ENCODE measurements at places on chromosomes 2 and 18.

DNA sequence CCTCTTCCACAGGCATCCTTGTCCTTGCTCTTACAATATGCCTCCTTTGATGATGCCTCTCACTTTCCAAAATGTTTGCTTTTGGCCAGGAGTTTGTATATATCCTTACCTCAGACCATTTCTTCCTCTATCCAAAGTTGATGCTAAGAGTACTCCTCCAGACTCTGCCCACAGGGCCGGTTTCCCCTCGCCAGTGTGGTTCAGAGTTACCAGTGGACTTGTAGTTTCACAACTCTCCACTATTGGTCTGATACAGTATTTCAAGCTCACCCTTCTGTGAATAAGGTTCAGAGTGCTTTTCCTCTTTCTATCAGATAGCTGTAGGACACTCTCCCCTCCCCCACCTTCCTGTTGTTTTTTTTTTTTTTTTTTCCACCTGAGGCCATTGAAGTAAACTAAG is 42.2 kb upstream of the LINC00305 start:
- DNase-seq = no peak

GRCh38 chr18:31402026-31402373 is 25.4 kb downstream of the DSG4 start:
- no peak for DNase-seq

DNA sequence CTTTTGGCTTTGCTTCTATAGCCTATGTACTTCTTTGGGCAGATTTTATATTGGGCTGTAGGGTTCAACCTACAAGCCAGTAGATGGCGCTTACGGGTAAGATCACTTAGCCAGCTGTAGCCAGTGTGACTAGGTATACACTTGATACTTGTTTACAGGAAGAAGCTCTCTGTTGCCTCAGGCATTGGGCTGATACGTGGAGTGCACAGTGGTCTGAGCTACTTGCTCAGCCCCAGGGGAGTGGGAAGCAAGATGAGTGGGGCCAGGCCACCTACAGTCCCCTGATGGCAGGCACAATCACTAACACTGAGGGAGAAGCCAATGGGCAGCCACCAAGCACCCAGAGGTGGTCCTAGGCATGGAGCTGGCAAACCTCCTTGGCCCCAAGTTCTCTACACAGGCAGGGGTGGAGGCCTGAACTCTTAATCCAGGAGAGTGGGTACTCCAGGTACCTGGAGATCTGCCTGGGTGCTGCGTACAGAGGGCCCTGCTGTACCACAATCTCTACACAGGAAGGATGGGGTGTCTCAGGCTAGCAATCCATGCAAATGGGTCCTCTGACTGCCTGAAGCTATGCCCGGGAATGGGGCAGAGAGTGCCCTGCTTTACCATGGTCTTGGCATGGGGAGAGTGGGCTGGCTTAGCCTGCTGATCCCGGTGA is 122.2 kb downstream of the NCOA1 start:
- peak; percentile 54 for DNase-seq

GRCh38 chr2:171154348-171154747 is 6.3 kb downstream of the TLK1 start:
- peak; percentile 48 for DNase-seq

DNA sequence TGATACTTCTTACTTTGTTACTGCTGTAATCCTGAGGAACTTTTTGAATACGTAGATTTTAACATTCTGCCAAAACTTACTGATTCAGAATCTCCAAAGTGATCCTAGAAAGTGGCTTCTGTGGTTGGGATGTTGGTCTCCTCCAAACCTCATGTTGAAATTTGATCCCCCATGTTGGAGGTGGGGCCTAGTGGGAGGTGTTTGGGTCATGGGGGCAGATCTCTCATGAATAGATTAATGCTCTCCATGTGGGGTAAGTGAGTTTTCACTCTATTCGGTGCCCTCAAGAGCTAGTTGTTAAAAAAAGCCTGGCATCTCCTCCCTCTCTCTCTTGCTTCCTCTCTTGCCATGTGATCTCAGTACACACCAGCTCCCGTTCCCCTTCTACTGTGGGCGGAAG is 329.9 kb downstream of the HRH4 start:
- no peak for DNase-seq

DNA sequence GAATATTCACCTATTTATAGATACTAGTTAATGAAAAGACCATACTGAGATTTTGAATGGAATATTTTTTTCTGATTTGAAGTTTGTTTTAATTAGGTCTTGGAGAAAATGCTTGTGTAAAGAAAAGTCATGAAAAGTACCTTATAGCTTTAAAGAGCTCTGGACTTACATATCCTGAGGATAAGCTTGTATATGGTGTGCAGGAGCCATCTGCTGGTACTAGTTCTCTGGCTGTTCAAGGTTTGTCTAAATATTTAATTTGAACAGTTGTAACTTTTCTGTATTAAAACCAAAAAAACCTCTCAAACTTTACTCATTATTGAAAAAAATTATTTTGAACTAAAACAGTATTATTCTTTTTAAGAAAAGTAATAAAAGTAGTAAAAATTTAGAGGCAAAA is 50.1 kb downstream of the UBR3 start:
- DNase-seq = peak; percentile 15

GRCh38 chr2:45852450-45853150 is 201.1 kb downstream of the PRKCE start:
- DNase-seq = no peak

GRCh38 chr18:44880170-44880569 is 199.5 kb downstream of the SETBP1 start:
- DNase-seq = no peak

- no peak for DNase-seq
Observed at GRCh38 chr18:68494802-68495581, 219.9 kb downstream of the TMX3 start.

- DNase-seq = no peak
Observed at GRCh38 chr2:155747531-155747930, 585.0 kb downstream of the NR4A2 start.

GRCh38 chr2:17892770-17893534 is 14.5 kb downstream of the KCNS3 start:
- no peak for DNase-seq

DNA sequence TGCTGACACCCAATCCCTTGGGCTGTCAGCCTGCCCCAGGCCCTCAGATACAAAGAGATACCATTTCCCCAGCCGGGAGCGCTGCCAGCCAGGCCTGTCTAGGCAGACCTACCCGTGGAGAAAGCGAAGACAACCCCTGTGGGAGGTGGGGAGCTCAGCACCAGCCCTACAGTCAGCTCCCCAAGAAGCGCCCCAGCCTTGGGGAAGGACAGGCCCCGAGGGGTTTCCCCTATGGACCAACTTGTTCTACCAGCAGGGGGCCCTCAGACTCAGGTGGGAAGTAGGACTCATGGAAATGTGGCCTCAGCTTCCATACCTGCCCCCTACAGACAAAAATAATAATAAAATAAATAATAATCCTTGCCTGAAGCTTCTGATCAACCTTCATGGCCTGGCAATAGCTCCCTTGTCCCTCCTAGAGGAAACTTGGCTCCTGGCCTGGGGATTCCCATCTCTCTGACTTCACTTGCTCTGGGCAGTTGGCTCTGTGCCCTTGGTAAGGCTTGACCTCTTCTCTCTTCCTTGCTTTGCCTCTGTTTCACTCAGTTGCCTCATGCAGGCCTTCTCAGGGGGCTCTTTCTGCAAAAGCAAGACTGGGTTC is 7.0 kb downstream of the SLC35F6 start:
- peak; percentile 38 for DNase-seq

DNA sequence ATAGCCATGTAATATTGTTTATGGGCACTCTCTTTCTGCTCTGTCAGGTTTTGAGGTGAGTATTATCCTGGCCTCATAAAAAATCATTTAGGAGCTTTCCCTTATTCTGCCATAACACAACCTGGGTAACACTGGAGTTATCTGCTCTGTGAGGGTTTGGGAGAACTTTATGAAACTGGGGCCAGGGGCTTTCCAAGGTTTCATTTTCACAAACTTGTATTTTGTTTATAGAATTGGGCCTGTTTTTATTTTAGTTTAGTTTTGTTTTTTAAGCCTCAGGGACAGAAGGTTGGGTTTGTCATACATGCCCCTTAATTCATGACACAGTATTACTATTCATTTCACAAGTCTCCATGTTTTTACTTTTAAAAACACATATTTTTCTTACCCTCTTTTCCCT is 83.5 kb downstream of the IRS1 start:
- DNase-seq = no peak

DNA sequence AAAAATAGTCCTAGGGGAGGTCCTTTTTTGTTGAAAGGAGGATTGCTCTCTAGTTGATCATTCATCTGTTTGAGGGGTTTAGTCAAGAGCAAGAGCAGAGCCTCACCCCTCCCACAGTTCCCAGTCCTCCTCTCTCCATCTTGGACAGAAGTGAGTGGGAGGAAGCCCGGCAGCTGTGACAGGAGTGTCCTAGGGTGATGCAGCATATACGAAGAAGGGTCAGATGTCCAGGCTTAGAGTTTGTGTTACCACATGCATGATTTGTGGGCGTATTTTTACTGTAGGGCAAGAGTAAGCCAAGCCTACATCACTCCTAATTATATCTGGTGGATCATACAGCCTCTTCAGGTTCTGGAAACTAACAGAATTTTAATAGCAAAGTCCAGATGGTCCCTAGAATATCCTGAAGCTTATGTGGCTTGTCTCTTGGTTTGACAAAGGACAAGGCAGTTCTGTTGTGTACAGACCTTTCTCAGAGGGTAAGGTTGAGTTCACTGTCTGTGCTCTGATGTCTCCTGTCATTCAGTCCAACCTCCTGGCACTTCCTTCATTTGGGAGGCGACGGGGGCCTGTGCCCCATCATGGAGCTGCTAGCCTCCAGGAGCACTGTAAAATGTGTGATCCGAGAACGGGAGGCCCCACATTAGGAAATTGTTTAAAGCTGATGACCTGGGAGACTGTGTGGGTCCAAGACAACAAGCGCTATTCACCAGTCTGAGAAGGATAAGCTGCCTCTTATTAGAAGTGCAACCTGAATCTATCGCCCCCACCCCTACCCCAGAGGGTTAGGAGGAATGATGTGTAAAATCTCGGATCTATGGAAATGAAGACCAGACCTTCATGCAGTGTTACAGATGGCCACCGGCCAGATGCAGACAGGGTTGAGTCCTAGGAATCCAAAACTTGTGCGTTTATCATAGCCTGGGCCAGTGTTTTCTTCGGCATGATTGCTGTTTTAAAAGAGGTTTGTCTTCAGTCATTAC is 6.9 kb downstream of the CEP68 start:
- DNase-seq = no peak

DNA sequence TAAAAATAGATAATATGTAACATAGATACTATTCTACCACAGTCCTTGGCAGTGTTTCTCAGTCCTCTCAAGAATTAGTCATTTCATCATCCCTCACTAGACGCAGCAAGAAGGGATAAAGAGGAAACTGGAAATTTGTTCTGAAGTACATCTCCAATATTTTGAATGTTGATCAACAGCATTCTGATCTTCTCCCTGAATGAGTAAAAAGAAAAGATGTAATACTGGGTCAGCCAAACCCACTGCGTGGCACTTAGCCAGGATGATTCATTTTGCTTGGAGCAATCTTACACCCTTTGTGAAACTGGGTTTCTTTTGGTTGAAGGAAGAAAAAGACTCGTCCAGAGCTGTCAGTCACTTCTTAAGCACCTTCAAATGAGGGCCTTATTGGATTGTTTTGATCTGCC is 54.1 kb downstream of the TAF1B start:
- DNase-seq = peak; percentile 15

- DNase-seq = no peak
Observed at GRCh38 chr2:27150639-27151230, 1.9 kb downstream of the TCF23 start.

DNA sequence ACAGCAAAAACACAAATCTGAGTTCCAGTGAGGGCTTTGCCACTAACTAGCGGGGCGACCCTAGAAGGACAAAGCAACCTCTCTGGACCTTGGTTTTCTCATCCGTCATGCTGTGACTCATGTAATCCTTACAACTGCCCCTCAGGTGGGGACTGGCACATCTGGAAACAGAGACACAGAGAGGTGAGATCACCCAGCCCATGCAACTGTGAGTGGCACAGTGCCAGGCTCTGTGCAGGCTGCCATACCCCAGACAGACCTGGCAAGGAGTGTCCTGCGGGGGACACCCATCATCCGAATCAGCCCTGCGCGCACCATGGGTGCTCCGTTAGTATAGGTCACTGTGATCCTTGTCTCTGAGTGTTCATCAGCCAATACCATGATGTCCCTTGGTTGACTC is 198.3 kb downstream of the SMAD7 start:
- DNase-seq = no peak

DNA sequence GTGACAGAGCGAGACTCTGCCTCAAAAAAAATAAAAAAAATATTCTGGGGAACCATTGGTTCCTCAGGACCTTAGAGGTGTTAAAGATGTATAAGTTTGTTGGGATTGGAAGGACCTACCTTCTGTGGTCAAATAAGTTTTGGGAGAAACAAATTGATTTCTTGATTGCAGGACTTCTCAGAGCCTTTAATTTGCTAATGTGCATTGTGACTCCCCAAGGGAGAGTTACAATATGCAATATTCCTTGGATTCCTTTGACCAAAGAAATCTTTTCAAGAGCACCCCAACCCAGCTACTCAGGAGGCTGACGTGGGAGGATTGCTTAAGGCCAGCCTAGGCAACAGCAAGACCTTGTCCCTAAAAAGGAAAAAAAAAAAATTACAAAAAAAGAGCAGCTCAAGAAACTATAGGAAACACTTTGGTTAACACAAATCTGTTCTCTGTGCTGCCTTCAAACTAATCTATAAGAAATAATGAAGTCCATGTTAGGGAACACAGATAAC is 6.5 kb downstream of the NAGK start:
- DNase-seq = no peak
